Anterior cingulate cortex (tissue), 58 donors: ENCODE measurements at places on chromosomes 5 and 9.

DNA sequence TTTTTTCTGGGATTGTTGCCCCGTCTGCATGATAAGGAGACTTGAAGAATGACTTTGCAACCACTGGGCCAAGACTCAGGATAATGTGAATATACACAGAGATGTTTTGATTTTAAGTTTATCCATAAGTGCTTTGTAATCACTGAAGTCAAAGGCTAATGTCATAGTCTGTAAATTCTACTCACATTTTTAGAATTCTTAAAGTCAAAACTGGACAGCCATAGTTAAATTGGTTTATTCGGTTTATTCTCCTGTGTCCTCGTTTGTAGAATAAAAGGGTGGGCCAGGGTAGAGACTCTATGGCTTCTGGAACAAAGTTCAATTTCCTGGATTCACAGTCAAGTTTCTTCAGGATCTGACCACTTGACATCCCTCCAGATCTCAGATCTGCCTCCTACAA lies 327.7 kb upstream of the TNC start:
- no peak for DNase-seq

- DNase-seq: no peak
These were observed 97.2 kb downstream of the CRB2 start for GRCh38 chr9:123453076-123453667.

DNA sequence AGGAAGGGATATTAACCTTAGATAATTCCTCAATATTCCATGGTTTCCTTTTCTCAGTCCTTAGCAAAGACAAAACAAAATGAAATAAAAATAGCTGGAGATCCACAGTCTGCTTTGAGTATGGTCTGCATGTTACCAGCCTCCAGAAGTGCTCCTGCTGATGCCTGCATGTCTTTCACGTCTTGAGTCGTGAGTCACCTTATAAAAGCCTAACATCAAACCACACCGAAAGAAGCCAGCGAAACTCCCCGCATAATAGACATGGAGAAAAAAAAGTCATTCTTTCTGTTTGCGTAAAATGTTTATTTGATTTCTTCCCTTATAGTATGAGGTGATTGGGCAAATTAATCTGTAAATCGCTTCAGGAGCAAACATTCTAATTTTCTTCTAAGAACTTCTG lies 380.5 kb downstream of the SLCO4C1 start:
- DNase-seq: no peak

DNA sequence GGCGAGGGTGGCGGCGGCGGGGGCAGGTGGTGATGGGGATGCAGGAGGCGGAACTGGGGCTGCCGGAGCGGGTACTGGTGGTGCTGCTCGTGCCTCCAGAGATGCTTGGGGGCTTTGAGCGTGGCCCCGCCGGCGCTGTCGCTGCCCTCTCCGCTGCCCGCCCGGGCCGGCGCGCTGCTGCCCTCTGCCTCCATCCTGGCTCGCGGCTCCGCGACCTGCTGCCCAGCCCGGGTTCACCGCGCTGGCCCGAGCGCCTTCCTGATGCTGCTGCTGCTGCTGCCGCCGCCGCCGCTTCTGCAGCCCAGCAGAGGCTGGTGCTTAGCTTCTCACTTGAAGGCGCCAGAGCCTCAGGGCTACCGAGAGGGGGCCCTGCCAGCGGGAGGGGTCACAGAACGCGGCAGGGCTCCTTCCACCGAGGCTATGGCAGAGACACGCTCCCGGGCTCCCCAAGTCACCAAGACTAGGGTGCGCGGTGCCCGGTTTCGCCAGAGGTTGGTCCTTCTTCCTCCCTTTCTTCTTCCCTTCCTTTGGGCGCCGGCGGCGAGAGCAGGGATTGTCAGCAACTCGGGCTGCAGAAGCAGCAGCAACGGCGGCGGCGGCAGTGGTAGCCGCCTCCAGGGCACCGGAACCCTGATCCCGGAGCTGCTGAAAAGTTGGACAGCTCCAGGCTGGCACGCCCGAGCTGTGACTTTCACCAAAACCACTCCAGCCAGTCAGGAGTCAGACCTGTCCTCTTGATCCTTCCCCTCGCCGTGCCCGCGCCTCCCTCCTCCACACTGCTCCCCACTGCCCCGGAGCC lies at the start of gene PDE4D:
Gene PDE4D, minus strand, starts transcription at position 298 of the 799 bp plus-strand sequence.
- peak; percentile 7 for DNase-seq

- DNase-seq: no peak
These were observed 114.0 kb upstream of the TBC1D2 start for GRCh38 chr9:98369471-98369870.

DNA sequence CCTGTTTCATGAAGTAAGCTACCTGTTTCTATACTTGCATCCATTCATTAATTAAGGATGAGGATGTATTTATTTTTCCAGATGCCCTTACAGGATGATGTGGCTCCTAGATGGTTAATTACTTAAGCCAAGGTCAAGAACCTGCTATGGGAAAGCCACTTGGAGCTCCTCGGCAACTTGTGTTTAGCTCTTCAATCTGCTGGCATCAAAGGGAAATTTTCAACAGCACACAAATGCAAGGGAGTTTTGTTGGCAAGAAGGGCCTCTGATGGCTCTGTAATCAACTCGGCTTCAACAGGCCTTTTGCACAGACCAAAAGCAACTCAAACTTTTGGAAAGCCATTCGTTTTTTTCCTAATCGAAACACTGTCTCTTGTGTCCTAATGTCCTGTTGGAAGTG lies 125.3 kb downstream of the EFNA5 start:
- no peak for DNase-seq

- no peak for DNase-seq
These were observed 82.9 kb upstream of the ALDH1B1 start for GRCh38 chr9:38309324-38310195.

DNA sequence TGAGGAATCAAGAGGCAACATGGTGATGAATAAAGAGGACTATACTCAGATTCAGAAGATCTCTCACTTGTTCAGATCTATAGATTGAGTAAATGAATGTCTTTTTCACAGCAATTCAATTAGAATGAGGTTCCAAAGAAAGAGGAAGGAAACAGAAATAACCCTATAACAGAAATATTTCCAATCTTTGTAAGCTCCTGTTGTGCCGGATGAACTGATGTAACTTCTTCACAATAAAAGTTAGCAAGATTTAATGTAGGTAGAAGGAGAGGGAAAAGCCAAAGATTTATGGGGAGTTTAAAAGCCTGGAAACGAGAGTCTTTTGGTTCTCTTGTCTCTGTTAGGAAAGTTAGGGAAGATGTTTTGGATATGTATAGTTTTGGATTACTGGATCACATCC lies 92.1 kb downstream of the PBX3 start:
- DNase-seq: no peak

- DNase-seq: no peak
These were observed 31.9 kb downstream of the CNTFR start for GRCh38 chr9:34557426-34558321.

DNA sequence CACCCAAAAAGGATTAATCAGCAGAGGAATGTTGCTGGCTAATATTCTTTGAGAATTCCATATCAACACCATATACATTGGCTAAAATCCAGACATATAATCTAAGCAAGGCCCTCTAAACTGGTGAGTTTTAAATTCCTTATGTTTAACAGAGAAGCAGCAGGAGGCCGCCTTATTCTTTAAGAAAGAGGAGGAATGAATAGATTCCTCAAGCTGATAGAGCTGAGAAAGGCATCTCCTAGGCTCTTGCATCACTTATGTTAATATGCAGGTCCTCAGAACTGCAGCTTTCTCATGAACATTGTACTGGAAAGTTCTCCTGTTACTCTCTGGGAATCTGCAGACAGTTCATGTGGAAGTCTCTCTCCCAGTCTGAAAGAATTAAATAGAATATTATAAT lies 20.1 kb upstream of the SMARCA2 start:
- no peak for DNase-seq

DNA sequence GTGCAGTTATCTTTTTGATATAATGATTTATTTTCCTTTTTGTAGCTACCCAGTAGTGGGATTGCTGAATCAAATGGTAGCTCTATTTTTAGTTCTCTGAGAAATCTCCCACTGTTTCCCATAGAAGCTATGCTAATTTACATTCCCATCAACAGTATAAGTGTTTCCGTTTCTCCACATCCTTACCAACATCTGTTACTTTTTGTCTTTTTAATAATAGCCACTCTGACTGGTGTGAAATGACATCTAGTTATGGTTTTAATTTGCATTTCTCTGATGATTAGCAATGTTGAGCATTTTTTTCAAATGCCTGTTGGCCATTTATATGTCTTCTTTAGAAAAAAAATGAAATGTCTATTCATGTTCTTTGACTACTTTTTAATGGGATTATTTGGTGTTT lies 94.7 kb downstream of the SERINC5 start:
- DNase-seq: no peak

DNA sequence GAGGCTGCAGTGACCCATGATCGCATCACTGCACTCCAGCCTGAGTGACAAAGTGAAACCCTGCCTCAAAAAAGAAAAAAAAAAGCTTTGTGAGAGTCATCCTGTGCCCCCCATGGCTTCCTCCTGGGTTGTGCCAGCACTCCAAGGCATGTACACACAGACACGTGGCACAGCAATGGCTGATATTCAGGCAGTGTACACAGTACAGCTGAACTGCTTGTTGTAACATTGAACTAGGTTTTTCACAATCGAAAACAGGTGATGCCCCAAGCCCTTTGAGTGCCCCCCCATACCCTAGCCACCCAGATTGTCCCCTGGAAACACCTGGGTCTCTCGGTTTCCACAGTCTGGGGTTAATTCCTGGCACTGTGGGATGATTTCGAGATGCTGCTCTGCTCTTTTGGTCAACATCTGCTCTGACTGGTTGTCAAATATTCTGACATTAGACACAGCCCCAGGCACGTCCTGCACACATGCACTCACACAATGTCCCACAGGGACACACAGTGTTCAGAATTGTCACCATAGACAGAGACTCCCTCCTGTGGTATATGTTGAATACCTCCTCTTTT lies 9.2 kb downstream of the SPINK4 start:
- no peak for DNase-seq

DNA sequence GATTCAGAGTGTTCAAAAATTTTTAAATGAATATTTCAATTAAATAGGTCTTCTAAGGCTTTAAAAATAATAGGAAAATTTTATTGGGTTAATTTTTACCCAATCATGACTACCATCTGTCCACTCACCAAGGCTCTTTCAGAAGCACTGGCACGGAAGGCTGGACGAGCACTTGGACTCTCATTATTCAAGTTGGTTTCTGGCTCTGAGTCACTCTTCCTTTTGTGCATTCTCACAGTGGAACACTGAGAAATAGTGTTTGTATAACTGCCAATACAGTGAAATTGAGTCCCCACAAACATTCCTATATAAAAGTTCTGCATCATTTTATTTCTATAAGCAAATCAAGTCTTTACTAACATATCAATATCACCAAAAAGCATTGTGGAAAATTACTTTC lies 1149.0 kb downstream of the EFNA5 start:
- DNase-seq: peak; percentile 15

GRCh38 chr5:149667084-149667828 lies 62.9 kb upstream of the PPARGC1B start:
- DNase-seq: no peak

- no peak for DNase-seq
These were observed 211.9 kb upstream of the IRX4 start for GRCh38 chr5:2094616-2094995.

- no peak for DNase-seq
These were observed 29.3 kb upstream of the SPDL1 start for GRCh38 chr5:169554251-169554650.

- DNase-seq: no peak
These were observed 63.3 kb downstream of the SIL1 start for GRCh38 chr5:139134906-139135305.

DNA sequence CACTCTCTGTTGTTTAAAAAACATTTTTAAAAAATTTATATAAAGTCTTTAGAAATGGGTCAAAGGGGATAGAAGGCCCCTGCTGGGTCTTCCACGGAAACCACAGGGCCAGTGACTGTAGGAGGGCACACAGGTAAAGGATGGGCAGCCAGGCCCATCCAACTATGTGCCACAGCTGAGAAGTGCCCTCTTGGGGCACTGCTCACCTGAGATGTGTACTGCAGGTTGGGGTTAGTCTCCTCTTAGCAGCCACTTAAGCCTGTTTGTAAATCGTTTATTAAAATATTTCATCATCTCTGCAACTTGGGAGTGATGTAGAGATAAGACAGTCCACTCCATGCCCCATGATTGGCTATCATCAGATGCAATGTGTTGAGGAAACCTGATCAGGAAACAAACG lies 222.4 kb downstream of the DIRAS2 start:
- DNase-seq: no peak

- DNase-seq: no peak
These were observed 76.4 kb downstream of the NTNG2 start for GRCh38 chr9:132238026-132238972.

DNA sequence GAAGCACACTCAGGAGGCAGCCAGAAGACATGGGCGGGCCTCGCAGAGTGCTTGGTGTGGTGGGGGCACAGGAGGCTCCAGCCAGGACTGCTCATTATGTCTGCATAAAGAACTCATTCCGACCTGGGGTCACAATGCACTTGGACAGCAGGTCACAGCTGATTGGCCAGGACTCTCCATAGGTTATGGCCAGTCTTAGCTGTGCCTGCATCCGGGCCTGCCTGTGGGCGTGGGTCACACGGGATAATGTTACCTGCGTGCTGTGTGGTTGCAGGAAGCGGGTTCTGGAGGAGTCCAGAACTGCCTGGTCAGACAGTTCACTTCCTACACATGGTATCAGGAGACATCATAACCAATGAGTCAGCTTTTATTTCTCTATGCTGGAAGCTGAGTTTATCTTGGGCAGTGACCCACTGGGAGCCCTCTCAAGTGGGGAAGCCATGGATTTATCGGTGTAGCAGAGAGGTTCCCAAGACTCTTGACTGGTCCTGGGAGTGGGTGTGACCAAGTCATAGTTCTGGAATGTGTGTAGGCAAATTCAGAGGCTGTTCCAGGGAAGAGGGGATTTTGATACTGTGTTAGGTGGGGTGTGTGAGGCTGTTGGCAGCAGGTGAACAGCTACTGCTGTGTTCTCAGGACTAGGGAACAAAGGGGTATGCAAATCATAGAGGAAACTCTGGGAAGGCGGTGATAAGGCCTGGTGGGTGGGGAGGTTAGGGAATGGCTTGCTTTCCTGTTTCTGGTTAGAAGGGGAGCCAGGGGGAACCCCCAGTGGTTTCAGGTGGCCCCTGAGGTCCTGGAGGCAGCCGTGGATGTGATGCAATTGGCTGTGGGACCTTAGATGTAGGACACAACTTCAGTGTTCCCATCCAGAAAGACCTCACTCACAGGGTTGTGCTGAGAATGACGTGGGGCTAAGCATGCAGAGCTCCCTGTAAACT lies 51.3 kb downstream of the ARHGEF37 start:
- DNase-seq: no peak

DNA sequence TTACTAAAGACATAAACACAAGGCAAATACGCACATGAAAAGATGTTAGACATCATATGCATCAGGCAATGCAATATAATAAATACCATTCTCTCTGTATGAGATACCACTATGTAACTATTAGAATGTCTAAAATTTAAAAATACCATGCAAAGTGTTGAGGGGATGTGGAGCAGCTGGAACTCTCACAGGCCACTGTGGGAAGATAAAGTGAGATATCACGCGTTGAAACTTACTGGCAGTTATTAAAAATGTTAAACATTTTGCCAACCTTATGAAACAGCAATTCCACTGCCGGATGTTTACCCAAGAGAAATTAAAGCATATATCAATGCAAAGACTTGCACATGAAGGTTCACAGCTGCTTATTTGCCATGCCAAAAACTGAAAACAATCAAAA lies 556.7 kb downstream of the LRRC70 start:
- no peak for DNase-seq
